Effector memory CD4-positive, alpha-beta T cell (primary cell): ENCODE measurements at places on chromosomes 6 and 20.
A peak's percentile ranks its signal among the peaks of the same experiment; 100 is the strongest.

DNA sequence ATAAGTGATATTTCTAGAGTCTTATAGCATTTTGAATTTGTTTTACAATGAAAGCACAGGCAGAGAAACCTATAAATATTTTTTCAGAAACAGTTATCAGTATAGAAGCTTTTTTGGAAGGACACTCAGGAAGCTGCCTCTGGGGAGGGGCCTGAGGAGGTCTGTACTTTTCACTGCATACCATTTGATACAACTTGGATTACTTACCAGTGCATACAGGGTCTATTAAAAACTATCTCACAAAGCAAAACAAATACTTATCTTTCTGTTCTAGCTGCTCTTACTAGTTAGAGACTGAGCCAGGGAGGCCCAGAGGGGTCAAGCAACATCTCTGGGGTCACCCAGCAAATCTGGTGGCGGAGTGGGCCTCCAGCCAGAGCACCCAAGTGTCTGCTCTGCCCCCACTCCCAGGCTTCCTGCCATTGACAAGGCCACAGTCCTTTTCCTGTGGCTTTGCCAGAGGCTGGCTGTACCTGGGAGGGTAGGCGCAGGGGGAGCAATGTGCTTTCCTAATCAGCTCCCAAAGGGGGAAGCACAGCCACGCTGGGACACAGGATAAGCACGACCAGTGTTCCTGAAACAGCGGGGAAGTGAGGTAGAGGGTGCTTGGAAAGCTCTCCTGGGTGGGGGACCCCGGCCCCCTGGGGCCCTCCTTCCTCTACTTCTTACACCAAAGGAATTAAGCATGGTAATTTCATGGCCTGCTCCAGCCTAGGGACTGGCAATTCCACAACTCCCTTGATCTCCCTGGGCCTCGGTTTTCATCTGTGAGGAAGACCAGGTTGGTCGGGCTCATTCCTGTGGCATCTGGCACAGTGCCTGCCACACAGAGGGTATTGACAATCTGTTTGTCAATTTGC is 7.8 kb downstream of the TCF15 start:
- no peaks in the 10 kb centered on the region for H3K36me3 ChIP-seq
- no peaks in the 10 kb centered on the region for H3K4me1 ChIP-seq
- no peak overlapping the region for H3K4me3 ChIP-seq
- no peak for DNase-seq

- no peak overlapping the region for H3K27ac ChIP-seq
- no peak for DNase-seq
- no peaks in the 10 kb centered on the region for H3K4me1 ChIP-seq
- no peaks in the 10 kb centered on the region for H3K27me3 ChIP-seq
- no peak overlapping the region for H3K4me3 ChIP-seq
These were observed 49.2 kb downstream of the PCNA start for GRCh38 chr20:5070570-5070969.

DNA sequence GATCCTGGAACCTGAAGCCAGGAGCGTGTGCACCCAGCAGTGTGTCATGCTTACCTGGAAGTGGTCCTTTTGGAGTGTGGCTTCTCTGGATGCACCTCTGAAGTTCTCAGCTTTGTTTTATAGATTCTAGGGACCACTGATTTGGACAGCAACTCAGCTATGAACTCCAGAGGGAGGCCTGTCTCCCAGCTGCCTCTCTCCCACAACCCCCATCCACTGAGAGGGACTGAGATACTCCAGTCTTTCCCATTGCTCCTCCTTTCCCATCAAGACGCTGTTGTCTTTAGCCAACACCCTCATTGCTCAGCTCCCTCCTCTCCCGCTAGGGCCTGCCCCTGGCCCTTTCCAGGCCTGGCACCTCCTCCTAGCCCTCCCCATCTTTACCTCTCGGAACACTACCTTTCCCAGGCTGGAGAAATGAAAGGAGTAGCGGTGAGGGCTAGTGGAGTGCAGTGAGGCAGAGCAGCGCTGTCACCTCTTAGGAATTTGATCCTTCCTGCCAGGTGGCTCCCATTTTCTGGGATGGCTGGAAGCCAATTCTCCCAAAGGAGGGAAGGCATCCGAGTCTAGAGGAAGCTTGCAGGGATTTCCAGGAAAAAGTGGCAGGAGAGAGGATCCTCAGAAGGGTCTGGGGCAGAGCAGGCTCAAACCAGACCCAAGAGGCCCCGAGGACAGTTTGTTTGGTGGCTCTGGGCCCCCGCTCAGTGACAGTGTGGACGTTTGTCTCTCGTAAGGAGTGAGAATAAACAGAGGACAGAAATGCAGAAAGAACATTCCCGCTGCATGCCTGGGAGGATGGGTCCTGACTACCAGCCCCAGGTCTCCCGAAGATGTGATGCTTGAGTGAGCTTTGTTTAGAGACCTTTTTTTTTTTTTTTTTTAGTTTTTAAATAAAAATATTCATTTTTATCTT is at the start of gene LRRN4:
TSS of gene LRRN4 (minus strand) at position 285 of the 913 bp plus-strand sequence. CDS start 1,261 bp downstream, outside the sequence.
- H3K4me3 ChIP-seq: no peak within 1 kb of the TSS
- H3K36me3 ChIP-seq: no peaks in the 10 kb centered on the region
- no peak for DNase-seq
- no peaks in the 10 kb centered on the region for H3K4me1 ChIP-seq

GRCh38 chr6:142381181-142381580 is 79.4 kb downstream of the ADGRG6 start:
- no peak for DNase-seq
- H3K36me3 ChIP-seq: no peaks in the 10 kb centered on the region
- H3K27me3 ChIP-seq: no peaks in the 10 kb centered on the region
- no peak overlapping the region for H3K4me3 ChIP-seq

DNA sequence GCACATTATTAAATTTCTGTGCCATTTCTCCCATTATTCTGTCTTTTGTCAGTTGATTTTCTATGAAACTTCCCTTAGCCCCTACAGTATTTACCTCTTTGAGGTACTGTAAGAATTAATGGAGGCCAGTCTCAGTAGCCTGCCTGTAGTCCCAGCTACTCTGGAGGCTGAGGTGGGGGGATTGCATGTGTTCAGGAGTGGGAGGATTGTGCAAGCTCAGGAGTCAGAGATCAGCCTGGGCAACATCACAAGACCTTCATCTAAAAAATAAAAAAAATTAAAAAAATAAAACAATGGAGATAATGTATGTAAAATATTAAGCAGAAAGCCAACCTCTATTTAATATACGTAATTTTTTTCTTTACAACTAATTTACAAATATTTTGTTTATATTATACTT is 77.8 kb downstream of the OR2B2 start:
- no peak overlapping the region for H3K4me3 ChIP-seq
- no peaks in the 10 kb centered on the region for H3K27me3 ChIP-seq
- no peak for DNase-seq
- H3K27ac ChIP-seq: no peak overlapping the region

- H3K27me3 ChIP-seq: no peaks in the 10 kb centered on the region
- H3K4me3 ChIP-seq: no peak overlapping the region
- H3K27ac ChIP-seq: no peak overlapping the region
- no peaks in the 10 kb centered on the region for H3K36me3 ChIP-seq
- DNase-seq: no peak
These were observed 8.6 kb upstream of the ARFGAP1 start for GRCh38 chr20:63264000-63264399.

DNA sequence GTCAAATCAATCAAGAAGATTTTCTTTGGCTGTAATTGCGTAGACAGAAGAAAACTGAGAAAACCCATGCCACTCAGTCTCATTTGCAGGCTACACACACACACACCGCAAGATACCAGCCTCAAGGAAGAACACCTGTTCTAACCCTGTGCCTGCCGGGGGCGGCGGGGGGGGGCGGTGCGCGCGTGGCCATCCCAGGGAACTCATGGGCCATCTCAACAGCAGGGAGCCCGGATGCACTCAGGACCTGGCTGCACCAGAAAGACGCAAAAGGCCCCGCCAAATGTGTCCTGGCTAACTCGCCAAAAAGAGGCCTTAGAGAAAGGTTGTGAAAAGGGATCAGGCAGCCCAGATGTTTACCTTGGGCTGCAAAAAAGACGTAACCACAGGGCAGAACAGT is 2.1 kb downstream of the B3GAT2 start:
- no peak overlapping the region for H3K27ac ChIP-seq
- no peak overlapping the region for H3K4me3 ChIP-seq
- H3K4me1 ChIP-seq: peaks cover 21% of the 10 kb centered on the region
- no peak for DNase-seq

DNA sequence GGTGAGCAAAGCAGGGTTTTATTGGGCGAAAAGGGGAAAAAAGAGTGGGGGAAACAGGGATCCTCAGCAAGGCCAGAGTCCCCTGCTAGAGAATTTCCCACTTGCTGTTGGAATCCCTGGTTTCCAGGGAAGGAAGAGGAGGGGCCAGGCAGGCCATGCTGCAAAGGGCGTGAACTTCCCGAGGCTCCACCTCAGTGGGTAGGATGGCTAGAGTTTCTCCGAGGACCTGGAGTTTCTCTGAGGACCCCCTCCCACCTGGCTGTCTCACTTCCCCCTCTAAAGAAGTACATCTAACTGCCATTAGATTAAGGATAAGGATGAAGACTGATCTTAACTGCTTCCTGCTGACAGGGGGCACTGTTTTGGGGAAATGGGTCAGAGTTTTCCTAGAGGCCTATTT is 1239.3 kb upstream of the GJE1 start:
- H3K4me3 ChIP-seq: no peak overlapping the region
- DNase-seq: no peak
- H3K27me3 ChIP-seq: no peaks in the 10 kb centered on the region
- no peaks in the 10 kb centered on the region for H3K36me3 ChIP-seq

DNA sequence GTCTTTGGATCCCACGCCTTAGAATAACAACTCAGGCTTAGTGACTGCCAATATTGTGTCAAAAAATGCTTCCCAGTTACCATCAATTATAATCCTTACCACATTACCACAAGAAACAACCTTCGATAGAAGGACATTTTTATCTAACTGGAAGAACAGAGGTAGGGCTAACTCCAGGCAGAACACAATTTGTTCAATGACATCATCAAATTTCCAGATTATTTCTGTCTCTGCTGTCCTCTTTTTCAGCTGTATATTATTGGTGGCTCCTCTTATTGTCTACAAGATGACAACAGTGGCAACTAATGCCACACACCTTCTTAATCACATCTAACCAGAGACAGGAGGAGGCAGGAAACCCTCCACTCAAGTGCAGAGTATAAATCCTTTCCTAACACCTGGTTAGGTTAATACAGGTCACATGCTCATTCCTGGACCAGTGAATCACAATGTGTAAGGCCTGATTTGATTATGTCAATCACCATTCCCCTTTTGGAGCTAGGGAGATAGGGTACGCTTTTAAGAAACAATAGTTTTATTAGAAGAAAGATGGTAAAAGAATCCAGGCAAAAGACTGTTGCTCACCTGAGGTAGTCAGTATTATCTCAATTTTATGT is 18.0 kb downstream of the KHDC1L start:
- H3K27me3 ChIP-seq: no peaks in the 10 kb centered on the region
- H3K4me3 ChIP-seq: no peak overlapping the region
- H3K4me1 ChIP-seq: no peaks in the 10 kb centered on the region
- no peak for DNase-seq
- no peak overlapping the region for H3K27ac ChIP-seq

- peaks cover 13% of the 10 kb centered on the region for H3K4me1 ChIP-seq
- no peaks in the 10 kb centered on the region for H3K36me3 ChIP-seq
- H3K27me3 ChIP-seq: no peaks in the 10 kb centered on the region
- H3K4me3 ChIP-seq: peak within 1 kb of the TSS; percentile 54
- H3K27ac ChIP-seq: peak within 1 kb of the TSS; percentile 71
- peak; percentile 99 for DNase-seq
These were observed at the start of gene KIFC1 for GRCh38 chr6:33391278-33391921. Gene KIFC1 (plus strand): TSS chr6:33391823. CDS start chr6:33391986, 163 bp downstream.

- no peaks in the 10 kb centered on the region for H3K27me3 ChIP-seq
- DNase-seq: peak; percentile 65
- peak overlapping the region; percentile 90 for H3K27ac ChIP-seq
- H3K4me3 ChIP-seq: peak overlapping the region; percentile 99
These were observed 663 bp downstream of the FYN start for GRCh38 chr6:111872401-111873177.

DNA sequence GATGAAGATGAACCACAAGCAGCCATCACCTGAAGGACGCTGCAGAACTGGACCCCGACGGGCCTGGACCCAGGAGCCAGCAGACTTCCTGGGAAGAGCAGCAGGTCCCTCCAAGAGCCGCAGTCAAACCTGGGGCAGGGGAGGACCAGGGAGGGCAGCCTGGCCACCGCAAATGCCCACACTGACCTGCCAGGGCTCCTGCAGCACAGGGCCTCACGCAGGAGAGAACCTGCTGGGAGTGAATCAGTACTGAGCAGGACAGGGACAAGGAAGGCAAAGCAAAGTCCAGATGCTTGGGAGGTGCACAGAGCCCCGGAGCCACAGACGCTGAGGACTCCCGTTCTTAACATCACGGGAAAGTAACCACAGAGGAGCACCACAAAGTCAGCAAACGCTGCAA is 75.2 kb downstream of the TAF4 start:
- DNase-seq: no peak
- no peaks in the 10 kb centered on the region for H3K27me3 ChIP-seq
- no peaks in the 10 kb centered on the region for H3K4me1 ChIP-seq
- no peak overlapping the region for H3K4me3 ChIP-seq
- H3K27ac ChIP-seq: no peak overlapping the region
- H3K36me3 ChIP-seq: peaks cover 52% of the 10 kb centered on the region

- no peaks in the 10 kb centered on the region for H3K36me3 ChIP-seq
- H3K4me1 ChIP-seq: peaks cover 50% of the 10 kb centered on the region
- DNase-seq: no peak
These were observed 26.9 kb upstream of the FUCA2 start for GRCh38 chr6:143538374-143538773.

DNA sequence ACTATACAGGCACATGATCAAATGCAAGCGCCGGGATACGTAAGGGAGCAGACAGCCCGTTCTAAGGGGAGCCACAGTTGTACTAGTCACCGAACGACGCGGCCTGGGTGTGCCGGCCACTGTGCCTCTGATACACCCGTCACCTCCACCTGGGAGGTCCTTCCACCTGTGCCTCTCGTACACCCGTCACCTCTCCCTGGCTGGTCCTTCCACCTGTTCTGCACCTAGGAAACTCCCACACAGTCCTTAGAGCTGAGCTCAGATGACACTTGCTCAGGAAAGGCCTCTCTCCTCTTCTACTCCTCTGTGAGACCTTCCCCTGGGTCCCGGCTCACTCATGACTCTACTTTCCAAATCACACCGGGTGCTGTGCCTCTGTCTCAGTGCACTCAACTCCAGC is 245.0 kb downstream of the TTLL2 start:
- H3K36me3 ChIP-seq: no peaks in the 10 kb centered on the region
- DNase-seq: no peak
- H3K27me3 ChIP-seq: no peaks in the 10 kb centered on the region
- no peak overlapping the region for H3K4me3 ChIP-seq
- H3K27ac ChIP-seq: no peak overlapping the region

DNA sequence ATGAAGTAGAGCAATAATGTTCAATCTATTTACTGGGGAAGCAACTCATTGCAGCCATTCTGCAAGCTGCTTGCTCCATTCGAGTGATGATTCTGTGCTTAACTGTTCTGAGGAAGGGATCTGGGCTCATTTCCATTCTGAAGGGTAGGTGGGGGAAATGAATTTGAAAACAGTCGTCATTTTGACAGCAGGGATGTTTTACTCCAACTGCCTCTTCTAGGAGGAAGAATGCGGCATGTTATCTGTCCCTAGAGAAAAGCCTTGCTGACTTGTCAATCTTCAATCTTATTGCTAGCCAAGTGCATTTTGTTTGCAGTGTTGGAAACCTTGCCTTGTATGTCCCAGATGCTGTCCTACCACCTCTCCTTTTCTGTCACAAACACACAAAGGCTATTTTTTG is 105.9 kb downstream of the PRDM13 start:
- H3K4me1 ChIP-seq: no peaks in the 10 kb centered on the region
- no peaks in the 10 kb centered on the region for H3K27me3 ChIP-seq
- H3K27ac ChIP-seq: no peak overlapping the region
- DNase-seq: no peak
- no peak overlapping the region for H3K4me3 ChIP-seq
